CD4-positive, alpha-beta T cell treated with Interleukin-21 for 1 hour (primary cell): ENCODE measurements at places on chromosomes 12 and 14.

DNA sequence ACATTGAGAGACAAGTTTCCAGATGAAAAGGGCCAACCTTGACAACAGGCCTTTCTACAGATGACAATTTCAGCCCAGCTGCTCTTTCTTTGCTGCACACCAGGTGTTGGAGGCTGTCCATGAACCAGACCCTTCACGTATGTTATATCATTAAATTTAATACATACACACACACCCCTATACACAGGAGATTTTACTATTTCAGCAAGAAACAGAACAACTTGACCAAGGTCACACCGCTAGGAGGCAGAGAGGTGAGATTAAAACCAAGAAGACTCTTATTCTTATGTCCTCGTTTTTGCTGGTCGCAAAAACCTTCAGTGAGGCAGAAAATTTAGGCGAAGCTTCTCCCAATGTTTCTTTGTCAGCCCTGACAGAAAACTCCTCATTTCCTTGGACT lies 1585.9 kb downstream of the AACS start:
- no peak for DNase-seq

DNA sequence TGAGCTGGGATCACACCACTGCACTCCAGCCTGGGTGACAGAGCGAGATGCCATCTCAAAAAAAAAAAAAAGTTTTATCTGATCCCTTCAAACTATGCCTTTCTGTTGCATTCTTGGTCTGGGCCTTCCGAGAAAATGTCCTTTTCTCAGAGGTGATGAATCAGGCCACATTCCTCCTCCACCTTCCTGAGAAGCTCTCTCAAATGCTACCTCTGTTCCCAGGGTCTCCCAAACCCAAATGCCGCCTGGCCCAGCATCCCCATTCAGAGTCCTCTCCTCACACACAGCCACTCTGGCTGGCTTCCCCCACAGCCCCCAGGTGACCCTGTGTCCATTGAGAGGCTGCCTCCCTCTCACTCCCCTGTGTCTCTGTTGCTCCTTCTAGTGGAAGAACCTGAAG lies 19.7 kb upstream of the TMED10 start:
- no peak for DNase-seq

- DNase-seq, result no peak
Measured at GRCh38 chr12:130224613-130225012, 62.3 kb downstream of the FZD10 start.

GRCh38 chr14:100654814-100655740 lies 67.9 kb upstream of the BEGAIN start:
- peak; percentile 40 for DNase-seq

DNA sequence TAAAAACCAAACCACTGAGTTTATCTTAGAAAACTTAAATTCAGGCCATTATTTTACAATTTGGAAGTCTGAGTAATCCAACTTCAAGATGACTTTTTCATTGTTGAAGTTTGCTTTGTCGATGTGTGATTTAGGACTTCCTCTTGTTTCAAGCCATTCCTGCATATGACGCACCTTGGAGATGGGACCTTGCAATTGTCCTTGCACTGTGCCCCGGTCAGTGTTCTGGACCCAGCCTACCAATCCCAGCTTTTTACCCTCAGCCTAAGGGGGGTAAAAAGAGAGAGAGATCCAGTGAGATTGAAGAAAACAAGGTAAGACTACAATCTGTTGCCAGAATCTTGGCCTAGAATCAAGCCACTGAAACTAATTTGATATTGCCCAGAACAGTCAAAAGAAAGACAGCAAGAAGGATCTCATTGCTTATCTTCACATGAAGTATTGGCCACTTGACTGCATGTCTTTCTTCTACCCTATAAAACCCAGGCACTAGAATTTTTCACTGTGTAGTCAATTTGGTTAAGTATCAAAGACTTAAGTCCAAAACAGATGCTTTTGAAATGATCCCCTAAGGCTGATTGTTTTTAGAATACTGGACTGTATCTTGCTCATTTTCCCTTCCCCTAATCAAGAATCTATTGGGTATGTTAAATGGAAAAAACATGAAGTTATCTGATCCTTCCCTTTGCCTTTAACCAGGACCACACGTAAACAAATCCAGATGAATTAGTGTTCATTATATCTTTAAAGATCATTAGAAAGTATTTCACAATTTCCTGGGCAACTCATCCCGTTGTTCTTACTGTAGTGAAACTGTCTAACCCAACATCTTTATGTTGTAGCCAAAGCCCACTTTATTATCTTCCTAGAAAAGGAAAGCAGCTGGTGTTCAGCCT lies 2.4 kb upstream of the MLH3 start:
- no peak for DNase-seq

- DNase-seq, result no peak
Measured at GRCh38 chr14:91149462-91149861, 35.6 kb downstream of the DGLUCY start.

DNA sequence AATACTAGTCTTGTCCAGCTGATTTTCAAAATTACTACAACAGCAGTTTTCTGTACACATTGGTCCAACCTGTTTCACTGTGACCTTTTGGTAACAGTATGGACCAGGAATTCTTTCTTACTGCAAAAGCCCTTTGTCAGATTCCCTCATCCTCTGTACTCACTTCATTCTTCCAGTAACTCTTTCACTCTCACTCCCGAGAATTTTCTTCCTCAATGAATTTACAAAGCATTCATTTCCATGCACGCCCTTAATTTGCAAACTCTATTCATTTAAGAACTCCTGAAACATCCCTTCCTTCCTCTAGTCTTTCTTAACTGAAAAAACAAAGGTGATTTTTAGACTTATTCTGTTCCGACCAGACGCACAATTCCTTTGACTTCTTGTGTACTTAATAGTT lies 238.2 kb downstream of the NELL2 start:
- DNase-seq, result no peak

GRCh38 chr14:86141966-86142365 lies 612.0 kb downstream of the FLRT2 start:
- DNase-seq, result no peak

DNA sequence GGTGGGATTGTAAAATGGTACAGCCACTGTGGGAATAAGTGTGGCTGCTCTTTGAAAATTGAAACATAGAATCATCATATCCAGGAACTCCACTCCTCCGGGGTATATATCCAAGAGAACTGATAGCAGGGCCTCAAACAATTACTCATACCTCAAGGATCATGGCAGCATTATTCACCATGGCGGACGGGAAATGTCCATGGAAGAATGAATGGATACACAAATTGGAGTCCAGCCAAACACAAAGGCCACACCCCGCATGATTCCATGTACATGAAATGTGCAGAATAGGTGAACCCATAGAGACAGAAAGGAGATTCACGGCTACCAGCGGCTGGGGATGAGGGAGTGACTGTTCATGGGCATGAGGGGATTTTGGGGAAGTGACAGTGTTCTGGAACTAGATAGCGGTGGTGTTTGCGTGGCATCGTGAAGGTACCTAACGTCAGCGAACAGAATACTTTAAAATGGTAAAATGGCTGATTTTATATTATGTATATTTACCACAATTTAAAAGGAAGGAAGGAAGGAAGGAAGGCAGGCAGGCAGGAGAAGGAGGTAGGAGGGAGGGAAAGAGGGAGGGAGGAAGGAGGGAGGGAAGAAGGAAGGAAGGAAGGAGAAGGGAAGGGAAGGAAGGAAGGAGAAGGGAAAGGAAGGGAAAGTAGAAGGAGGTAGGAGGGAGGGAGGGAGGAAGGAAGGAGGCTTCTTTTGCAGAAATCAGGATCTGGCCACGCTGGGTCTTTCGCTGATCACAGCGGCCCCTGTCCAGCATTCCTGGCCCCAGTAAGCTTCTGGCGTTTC lies 14.1 kb upstream of the NCOR2 start:
- no peak for DNase-seq

GRCh38 chr14:87111126-87111525 lies 881.9 kb downstream of the GALC start:
- no peak for DNase-seq

DNA sequence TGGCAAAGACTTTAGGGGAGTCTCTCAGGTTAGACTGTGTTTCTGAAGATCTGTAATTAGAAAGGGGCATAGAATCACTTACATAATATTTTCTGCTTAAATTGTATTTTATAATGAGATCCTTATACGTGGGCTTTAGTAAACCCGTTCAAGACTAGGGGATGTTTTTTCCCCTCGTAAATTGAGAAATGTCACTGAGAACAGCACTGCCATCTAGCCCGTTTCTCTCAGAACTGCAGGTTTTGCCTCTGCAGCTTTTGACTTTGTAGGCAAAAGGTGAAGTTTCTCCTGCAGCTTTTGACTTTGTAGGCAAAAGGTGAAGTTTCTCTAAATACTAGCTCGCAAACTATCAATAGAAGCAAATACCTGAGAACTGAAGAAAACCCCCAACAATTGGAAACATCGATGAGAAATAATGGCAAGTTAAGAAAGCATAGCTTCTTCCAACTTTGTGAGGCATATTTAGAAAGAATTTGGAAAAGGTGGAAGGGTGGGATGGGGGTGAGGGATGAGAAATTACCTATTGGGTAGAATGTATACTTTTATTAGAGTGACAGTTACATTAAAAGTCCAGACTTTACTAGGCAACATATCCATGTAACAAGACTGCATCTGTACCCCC lies 9.9 kb upstream of the ASPG start:
- no peak for DNase-seq

DNA sequence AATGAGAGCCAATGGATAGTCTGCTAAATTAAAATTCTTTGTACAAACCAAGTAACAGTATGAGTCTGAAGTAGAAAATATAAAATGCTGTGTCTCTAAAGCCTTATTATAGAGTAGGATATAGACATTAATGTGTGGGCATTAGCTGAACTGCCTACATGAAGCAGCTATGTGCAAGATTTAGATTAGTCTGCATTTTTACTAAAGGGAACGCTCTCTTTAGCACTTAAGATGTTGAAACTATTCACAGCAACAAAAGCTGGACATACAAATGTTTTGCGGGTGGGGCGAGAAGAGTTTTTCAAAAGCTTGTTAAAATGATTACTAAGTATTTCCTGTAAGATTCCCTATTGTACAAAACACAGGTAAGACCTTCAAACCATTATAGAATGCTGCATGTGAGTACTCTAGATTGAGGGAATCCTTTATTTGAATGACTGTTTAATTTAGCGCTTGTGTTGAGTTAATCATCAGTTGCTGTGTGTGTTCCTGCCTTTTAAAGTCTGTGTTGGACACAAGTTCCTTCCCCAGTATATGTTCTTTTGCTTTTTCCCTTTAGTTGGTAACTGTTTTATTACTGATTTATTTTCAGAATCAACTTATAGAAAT lies 87.1 kb downstream of the RAD52 start:
- no peak for DNase-seq

GRCh38 chr12:49279706-49280159 lies 14.9 kb downstream of the TUBA1C start:
- DNase-seq, result no peak

GRCh38 chr14:32043624-32044023 lies 33.5 kb upstream of the ARHGAP5 start:
- DNase-seq, result no peak

DNA sequence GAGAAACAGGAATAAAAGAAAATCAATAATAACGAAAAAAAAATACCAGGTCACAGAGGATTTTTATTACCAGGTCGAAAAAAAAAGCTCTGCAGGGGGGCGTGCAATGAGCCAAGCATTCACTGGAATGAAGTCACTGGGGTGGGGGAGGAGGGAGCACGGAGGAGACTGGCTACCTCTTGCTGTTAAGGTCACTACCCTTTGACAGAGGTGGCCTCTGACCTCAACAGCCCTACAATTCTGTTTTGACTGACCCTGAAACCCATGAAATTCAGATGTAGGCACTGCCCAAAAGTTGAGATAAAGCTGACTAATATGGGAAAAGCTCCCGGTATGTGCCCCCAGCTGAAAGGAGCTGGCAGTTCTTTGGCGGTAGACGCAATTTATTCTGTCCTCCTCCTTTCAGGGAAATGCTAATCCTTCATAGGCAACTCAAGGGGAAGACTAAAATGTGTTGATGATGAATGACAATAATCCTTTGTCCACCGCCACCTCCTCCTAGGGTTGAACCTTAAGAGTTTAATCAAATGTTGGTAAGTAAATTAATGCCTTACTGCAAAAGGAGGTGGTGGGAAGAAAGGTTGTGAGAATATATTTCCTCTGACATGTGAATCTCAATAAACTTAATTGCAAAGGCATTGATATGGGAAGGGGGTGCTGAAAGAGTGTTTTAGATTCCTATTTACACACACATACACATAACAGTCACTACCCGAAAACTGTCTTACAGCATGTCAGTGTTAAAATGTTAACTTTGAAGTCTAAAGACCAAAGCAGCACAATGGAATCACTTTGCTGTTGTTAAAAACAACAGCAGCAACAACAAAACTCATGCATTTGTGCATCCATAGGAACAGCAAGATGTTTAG lies 6.3 kb upstream of the RIC8B start:
- no peak for DNase-seq

GRCh38 chr14:102297436-102298170 lies 7.4 kb downstream of the MOK start:
- DNase-seq, result no peak

DNA sequence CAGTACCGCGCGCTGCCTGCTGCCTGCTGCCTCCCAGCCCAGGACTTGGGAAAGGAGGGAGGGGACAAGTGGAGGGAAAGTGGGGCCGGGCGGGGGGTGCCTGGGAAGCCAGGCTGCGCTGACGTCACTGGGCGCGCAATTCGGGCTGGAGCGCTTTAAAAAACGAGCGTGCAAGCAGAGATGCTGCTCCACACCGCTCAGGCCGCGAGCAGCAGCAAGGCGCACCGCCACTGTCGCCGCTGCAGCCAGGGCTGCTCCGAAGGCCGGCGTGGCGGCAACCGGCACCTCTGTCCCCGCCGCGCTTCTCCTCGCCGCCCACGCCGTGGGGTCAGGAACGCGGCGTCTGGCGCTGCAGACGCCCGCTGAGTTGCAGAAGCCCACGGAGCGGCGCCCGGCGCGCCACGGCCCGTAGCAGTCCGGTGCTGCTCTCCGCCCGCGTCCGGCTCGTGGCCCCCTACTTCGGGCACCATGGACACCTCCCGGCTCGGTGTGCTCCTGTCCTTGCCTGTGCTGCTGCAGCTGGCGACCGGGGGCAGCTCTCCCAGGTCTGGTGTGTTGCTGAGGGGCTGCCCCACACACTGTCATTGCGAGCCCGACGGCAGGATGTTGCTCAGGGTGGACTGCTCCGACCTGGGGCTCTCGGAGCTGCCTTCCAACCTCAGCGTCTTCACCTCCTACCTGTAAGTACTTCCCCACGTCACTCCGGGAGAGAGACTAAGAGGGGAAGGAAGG lies at the start of gene LGR5:
Gene LGR5 (plus strand): TSS at position 186 of the 732 bp plus-strand sequence. CDS start 283 bp downstream, at position 469.
- DNase-seq, result no peak

- DNase-seq, result no peak
Measured at GRCh38 chr12:50069539-50069938, 12.1 kb downstream of the ASIC1 start.

- no peak for DNase-seq
Measured at GRCh38 chr14:99289394-99290189, 17.6 kb upstream of the BCL11B start.

- no peak for DNase-seq
Measured at GRCh38 chr14:53062856-53063255, 90.3 kb downstream of the DDHD1 start.

DNA sequence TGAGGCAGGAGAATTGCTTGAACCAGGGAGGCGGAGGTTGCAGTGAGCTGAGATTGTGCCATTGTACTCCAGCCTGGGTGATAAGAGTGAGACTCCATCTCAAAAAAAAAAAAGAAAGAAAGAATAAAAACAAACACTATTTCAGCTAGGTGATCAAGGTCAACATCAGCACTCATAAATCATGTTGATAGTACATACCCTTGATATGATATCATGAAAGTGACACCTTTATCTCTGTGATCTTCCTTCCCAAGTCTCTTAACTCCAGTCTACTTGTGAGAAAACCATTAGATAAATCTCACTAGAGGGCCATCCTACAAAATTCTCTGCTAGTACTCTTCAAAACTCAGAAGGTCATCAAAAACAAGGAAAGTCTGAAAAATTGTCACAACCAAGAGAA lies 44.2 kb upstream of the PTGR2 start:
- no peak for DNase-seq
